Stomach (tissue), 19 donors: ENCODE measurements at places on chromosomes 1 and 21. TPM values are rescaled to one million over a fixed set of nuclear protein-coding genes. Genes with fewer than 3 reads are reported as not detected.

ESRRG gene
- total RNA-seq = 59.3 TPM

CD101 gene
- 1.7 TPM for total RNA-seq

- DNase-seq = no peak
Measured at GRCh38 chr1:24316645-24317044, 2.5 kb upstream of the GRHL3 start.

DNA sequence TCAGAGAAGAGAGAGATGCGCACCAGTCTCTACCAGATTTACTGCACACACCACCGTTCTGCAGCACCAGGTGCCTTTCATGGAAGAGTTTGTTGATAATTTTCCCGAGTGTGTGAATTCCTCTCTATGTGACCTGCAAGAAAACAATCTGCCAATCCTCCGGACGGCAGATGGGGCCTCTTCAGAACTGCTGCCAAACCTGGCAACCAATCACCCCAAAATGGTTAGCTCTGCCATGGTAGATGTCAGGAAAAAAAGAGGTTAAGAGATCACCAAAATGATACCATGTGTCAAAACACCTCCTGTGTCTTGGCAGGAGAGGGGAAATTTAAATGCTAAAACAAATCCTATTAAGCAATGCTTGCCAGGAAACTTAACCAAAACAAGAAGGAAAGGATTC lies 96.5 kb downstream of the DAB1 start:
- DNase-seq = no peak

- DNase-seq = no peak
Measured at GRCh38 chr1:26124418-26125331, 13.1 kb downstream of the PDIK1L start.
